KG1 (cell line): ENCODE measurements at places on chromosomes 4 and X.

- DNase-seq: peak; percentile 55
These were observed at the start of gene FAM13A for GRCh38 chr4:89056953-89057398. TSS of gene FAM13A (minus strand) at chr4:89057185. CDS start at chr4:89056964, 221 bp downstream.

DNA sequence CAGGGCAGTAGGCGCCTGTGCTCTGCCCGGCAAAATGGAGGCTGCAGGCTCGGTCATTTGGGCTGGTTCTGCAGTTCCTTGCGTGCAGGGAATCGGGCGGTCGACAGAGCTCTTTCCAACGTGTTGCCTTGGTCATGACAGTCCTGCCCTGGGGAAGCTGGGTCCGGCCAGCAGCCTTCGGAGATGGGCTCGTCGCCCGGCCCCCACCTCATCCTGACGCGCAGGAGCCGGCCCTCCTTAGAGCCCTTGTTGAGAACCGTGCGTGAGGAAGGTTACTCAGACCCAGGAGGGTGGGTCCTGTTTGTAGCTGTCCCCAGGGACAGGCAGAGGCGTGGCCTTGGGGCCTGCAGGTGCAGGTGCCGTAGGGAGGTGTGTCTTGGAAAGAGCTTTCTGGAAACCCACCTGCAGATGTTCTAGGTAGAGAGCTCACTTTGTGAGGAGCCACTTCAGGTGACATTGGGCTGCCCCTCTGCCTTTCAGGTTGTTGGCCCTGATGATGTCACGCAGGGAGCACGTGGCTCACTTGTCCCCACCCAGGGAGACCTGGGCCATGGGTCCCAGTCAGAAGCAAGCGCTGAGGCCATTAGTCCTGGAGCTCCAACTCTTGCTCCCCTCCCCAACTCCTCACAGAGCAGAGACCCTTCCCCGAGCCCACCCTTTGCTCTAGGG, 15.2 kb upstream of the HGFAC start:
- DNase-seq: no peak

DNA sequence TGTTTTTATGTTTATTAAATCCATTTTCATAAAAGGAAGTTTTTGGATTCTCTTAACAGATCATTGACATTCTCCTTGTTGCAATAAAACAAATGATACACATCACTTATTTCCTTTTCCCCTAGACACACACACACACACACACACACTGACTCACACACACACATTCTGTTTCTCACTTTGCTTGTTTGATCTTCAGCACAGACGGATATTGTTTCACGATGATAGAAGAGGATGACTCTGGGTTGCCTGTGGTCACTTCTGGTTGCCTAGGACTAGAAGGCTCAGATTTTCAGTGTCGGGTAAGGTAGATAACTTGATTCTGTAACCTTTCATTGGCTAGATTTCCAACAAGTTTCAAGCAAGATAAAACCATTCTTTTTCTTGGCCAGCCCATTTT, 356.8 kb downstream of the BMPR1B start:
- no peak for DNase-seq

DNA sequence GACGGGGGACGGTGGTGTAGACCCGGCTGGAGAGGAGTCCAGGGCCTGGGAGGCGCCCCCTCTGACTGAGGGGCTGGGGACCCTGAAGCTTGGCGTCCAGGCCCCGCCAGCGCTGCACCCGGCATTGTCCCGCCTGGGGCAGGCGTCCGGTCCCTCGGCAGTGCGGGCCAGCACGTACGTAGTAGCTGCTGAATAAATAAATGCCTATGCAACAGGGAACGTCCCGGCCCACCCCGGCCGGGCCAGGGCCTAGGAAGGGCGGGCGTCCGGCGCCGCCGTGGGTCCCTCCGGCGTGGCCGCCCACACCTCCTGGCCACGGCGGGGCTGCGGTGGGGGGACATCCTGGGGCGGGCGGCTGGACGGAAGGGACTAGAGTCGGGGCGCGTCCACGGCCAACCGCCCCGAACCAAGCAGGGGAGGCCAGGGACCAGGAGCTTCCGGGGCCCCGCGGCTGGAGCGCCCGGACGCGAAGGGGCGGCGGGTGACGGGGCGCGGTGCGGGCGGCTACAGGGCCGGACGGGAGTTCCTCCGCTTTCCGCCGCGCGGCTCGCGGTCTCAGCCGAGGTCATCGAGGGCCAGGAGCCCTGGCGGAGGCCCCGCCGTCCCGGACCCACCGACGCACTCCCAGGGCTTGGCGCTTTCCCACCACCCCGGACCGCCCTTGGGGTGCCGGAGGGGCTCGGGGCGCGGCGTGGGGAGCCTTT, 886 bp upstream of the WWC2 start:
- no peak for DNase-seq

GRCh38 chrX:12419591-12419990, 281.3 kb downstream of the FRMPD4 start:
- DNase-seq: no peak

DNA sequence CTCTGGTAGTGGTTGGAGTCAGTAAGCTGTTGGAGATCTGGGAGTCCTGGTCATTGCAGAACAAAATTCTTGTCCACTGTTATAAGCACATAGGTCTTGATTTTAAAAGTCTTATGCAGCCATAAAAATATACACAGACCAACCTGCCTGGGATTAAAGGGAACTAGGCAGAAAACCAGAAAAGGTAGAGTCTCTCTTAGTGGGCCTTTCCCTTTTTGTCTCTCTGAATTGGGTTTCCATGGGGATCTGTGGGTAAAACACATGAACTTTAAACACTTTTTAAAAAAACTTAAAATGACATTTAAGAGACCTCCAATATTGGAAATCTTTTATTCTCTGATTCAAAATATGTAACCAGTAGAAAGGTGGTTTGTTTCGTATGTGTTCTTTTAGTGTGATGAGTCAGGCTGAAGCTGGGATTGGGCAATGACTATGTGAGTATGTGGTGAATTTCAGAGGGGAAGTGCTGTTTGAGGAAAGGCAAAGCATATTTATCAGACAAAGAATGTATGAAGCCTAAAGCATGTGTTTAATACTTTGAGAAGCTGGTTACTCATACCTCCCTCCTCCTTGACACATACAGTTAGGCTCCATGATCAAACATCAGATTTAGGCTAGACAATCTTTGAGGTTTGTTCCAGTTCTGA, 29.6 kb downstream of the SLC16A2 start:
- peak; percentile 1 for DNase-seq

GRCh38 chr4:88244816-88245579, 39.4 kb downstream of the PPM1K start:
- no peak for DNase-seq

DNA sequence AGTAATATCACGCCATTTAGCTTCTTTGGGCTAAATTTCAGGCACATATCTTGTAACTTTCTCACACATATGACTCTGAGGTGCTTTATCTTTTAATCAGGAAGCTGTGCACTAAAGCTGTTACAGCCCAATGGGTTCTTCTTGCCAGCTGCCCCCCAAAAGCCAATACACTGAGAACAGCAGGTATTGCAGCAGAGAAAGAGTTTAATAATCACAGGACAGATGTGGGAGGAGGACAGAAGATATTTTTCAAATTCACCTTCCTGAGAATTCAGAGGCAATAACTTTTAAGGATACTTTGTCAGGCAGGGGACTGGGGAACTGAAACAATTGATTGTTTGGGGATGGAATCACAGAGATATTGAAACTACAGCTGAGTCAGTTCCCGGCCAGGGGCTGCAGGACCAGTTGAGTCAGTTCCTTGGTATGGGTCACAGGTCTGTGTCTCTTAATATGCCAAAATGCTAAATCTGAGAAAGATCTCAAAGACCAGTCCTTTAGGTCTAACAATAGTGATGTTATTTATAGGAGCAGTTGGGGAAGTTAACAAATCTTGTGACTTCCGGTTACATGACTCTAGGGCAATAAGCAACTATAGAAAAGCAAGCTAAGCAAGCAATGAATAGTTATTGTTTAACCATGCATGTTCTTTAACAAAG, 28.1 kb downstream of the DDIT4L start:
- no peak for DNase-seq

- DNase-seq: peak; percentile 96
These were observed 63.6 kb downstream of the SPINK2 start for GRCh38 chr4:56757821-56758411.

GRCh38 chr4:149896432-149896831, 80.8 kb upstream of the IQCM start:
- no peak for DNase-seq

- DNase-seq: no peak
These were observed 31.2 kb downstream of the LRIT3 start for GRCh38 chr4:109879081-109879480.

DNA sequence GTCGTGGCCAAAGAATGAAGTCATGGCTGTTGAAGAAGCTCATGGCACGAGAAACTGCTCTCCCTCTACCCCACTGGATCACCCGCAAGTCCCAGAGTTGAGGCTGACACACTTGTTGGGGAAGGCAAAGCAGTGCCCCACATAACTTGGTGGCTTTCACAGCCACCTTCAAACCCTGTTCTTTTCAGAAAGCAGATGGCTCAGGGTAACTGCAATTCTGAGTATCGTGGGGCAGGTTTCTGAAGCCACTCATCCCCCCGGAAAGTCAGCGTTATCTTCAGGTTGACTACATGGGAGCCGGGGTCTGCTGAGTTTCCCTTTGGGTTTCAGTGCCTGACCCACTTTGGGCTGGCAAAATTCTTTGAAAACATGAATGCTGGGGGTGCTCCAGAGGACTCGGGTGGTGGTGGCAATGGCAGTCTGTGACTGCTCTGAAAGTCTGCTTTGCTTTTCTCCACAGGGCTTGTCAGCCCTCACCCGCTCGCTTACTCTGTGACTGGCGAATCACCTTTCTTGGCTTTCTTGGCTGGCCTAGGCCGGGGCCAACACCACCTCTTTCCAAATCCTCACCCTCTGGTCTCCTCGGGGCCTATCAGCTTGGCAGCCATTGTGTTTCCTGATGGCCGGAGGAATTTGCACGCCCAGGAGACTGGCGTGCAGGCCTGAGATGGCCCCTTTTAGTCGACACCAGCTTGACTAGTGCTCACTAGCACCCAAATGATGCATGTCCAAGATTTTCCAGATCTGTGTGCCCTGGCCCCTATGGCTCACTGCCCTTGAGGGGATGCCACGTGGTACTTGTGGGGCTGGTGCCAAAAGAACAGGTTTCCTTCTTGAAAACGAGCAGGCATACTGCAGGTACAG, 7.3 kb downstream of the PPP1R3F start:
- DNase-seq: no peak
